ENCODE measurements at places on chromosomes 7 and 10. TPM values are rescaled to one million over a fixed set of nuclear protein-coding genes. Genes with fewer than 3 reads are reported as not detected.

ABCB4 gene
- total RNA-seq, result 2.3 TPM

GPER1 gene
- total RNA-seq, result 2.4 TPM

DNA sequence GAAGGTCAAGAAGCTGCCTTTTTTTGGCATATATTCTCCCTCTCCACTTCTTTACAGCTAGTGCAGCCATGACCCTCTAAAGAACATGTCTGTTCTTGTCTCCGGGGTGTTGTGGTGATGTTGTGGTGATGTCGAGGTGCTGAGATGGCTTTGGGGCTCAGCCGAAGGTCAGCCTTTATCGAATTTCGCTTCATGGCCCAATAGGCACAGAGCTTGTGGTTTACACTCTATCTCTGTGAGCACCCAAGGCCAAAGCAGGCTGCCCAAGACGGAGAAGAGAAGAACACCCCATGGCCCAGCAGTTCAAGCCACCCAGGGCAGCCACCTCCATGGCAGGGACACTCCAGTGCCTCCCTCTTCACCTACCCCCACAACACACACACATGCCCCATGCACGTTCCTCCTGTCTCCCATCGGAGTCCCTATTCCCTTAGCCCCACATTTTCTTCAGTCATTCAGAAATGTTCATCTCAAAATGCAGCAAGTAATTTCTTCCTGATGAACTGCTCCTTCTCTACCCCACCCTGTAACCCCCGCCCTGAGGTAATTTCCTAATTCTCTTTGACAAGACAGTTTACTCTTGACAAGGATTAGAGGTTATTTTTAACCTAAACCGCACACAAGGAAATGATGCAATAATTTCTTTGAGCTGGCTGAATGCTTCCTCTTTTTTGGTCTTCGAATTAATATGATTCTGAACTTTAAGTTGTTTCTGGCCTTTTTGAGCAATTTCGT is 18.6 kb upstream of the ADRB1 start:
- H3K4me1 ChIP-seq, result peaks cover 53% of the 10 kb centered on the region
- DNase-seq, result no peak
- no peaks in the 10 kb centered on the region for H3K36me3 ChIP-seq
- peaks cover 31% of the 10 kb centered on the region for H3K27me3 ChIP-seq

DNA sequence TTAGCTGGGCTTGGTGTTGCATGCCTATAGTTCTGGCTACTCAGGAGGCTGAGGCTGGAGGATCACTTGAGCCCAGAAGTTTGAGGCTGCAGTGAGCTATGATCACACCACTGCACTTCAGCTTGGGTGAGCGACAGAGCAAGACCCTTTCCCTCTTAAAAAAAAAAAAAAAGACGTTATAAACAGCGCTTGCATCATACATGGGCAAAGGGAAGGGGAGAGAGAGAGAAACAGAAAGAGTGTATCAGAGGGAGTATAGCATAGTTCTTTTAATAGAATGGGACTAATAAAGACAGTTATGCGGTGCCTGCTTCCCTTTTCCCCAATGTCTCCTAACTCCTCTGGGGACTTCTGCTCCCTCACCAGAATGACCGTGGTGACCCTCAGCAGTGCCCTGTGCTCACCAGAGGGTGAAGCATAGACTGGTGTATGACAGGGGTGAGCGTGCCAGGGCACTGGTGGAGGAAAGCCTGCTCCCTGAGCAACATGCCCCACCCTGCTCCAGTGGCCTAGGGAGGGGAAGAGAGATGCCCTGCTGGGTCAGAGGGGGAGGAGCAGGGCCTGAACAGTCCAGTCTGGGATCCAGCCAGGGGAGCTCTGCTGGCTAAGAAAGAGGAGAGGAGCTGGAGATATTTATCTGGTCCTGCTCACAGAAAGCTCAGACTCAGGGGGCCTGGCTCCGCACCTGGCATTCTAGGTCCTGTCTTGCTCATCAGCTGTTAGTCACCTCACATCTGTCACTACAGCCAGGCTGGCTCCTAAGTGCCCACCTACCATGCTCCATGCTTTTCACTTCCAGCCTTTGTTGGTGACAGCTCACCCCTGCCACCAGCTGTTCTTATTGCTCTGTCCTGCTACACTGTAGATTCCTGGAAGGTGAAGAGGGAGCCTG is 2.2 kb downstream of the PDZD7 start:
- no peak for DNase-seq
- no peak overlapping the region for H3K4me3 ChIP-seq
- H3K36me3 ChIP-seq, result no peaks in the 10 kb centered on the region
- peaks cover 31% of the 10 kb centered on the region for H3K4me1 ChIP-seq
- peaks cover 12% of the 10 kb centered on the region for H3K27me3 ChIP-seq

DNA sequence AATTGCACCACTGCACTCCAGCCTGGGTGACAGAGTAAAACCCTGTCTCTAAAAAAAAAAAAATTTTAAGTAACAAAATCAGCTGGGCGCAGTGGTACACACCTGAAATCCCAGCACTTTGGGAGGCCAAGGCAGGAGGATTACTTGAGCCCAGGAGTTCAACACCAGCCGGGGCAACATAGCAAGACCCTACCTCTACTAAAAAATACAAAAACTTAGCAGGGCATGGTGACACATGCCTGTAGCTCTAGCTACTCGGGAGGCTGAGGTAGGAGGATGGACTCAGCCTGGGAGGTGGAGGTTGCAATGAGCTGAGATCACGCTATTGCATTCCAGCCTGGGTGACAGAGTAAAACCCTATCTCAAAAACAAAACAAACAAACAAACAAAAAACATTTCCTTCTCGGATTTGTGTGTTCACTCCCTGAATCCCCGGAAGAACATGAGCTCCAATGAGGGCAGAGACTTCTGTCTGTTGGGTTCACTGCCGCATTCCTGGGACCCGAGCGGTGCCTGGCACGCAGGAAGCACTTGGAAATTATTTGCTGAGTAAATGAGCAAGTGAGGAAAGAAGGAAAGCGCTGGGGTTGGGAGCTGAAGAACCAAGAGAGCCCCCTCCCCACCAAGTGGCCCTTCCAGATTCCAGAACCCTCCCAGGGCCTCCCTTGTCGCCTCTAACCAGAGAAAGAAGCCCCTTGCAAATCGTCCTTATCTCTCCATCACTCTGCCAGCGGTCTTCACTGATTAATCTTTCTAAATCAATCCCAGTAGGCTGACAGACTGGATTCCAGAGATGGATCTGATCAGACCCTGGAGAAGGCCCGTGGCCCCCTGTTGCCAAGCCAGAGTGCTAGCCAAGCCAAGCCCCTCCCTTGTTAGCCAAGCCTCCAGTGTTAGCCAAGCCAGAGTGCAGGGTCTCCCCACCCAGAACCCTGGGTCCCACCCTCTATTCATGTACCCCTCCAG is 6.2 kb downstream of the TNRC18 start:
- H3K4me3 ChIP-seq, result peak overlapping the region; percentile 86
- DNase-seq, result peak; percentile 58
- peaks cover 8% of the 10 kb centered on the region for H3K36me3 ChIP-seq
- H3K27ac ChIP-seq, result peak overlapping the region; percentile 98
- H3K4me1 ChIP-seq, result peaks cover 42% of the 10 kb centered on the region
- H3K27me3 ChIP-seq, result no peaks in the 10 kb centered on the region

DNA sequence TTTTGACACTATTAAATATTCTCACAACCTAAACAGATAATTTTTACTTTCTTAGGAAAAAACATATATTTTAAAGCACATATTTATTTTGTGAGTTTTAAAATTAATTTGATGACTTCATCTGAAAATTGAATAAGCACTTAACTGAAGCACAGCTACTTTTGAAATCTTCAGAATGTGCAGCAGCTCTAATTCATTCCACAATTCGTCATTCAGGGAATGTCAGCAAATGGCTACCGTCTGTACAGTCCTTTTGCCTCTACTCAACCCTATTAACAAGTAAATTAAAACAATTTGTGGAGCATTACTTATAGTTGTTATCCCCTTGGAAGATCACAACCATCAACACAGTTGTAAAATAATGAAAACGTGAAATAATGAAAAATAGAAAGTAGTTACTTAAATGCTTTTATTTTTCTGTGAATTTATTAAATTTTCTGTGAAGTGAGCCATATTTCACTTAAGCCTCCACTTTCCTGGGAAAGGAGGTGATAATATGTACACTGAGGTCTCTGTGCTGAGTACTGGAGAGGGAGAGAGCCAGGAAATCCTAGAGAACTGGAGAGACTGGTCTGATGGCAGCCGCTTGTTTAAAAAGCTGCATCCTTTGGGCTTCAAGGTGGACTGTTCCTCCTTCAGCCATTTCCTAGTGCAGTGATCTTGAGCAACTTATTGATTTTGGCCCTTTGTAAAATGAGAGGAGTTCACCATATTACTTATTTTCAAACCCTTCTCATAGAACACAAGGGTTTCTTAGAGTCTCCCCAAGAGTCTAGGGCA is 70.6 kb downstream of the REEP3 start:
- DNase-seq, result no peak
- no peak overlapping the region for H3K4me3 ChIP-seq
- H3K27me3 ChIP-seq, result no peaks in the 10 kb centered on the region
- peak overlapping the region; percentile 6 for H3K27ac ChIP-seq
- peaks cover 6% of the 10 kb centered on the region for H3K4me1 ChIP-seq
- H3K36me3 ChIP-seq, result peaks cover 16% of the 10 kb centered on the region

DNA sequence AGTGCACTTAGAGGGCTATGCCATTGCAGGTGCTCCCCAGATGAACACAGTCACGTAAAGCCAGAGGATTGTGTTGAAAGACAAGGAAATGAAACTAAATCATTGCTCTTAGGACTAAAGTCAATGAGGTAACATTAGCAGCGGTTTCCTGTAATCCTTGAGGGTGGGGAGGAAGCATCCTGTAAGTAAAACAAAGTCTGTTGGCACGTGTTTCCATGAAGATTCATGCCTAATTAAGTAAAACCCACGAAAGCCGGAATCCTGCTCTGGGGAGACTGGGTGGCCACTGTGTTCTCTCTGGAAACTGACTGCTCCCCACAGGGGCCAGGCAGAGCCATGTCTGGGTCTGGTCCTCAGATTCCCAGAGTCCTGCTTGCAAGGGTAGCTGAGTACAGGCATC is 18.3 kb downstream of the STEAP1B start:
- H3K27ac ChIP-seq, result no peak overlapping the region
- no peaks in the 10 kb centered on the region for H3K36me3 ChIP-seq
- peaks cover 14% of the 10 kb centered on the region for H3K4me1 ChIP-seq
- no peak overlapping the region for H3K4me3 ChIP-seq
- DNase-seq, result no peak

- H3K4me3 ChIP-seq, result no peak overlapping the region
- H3K4me1 ChIP-seq, result no peaks in the 10 kb centered on the region
- peaks cover 77% of the 10 kb centered on the region for H3K27me3 ChIP-seq
- no peak for DNase-seq
These were observed 25.5 kb upstream of the MNX1 start for GRCh38 chr7:157035979-157036378.

GRCh38 chr10:29050081-29050480 is 238.8 kb upstream of the LYZL1 start:
- no peaks in the 10 kb centered on the region for H3K27me3 ChIP-seq
- no peak overlapping the region for H3K4me3 ChIP-seq
- DNase-seq, result no peak
- peaks cover 10% of the 10 kb centered on the region for H3K4me1 ChIP-seq
- peak overlapping the region; percentile 68 for H3K27ac ChIP-seq

GRCh38 chr10:31958856-31959255 is 30.2 kb upstream of the ARHGAP12 start:
- no peak overlapping the region for H3K4me3 ChIP-seq
- peaks cover 17% of the 10 kb centered on the region for H3K36me3 ChIP-seq
- no peak for DNase-seq
- H3K27me3 ChIP-seq, result no peaks in the 10 kb centered on the region
- peaks cover 13% of the 10 kb centered on the region for H3K4me1 ChIP-seq
- H3K27ac ChIP-seq, result peak overlapping the region; percentile 10

DNA sequence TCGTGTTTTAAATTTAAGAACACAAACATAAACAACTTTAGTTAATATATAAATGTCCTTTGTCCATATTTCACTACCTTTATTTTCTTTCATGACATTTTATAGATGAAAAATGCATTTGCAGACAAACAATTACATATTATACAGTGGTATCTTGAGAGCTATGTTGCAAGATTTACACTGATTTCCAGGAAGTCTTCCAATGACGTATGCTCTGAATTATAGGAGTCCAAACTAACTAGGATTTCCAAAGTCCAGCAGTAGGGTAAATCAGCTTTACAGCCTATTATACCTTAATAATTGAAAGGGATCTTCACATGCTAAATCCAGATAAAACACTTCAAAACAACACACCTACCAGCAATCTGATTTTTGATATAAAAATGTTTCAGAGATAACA is 69.4 kb downstream of the HYCC1 start:
- no peak overlapping the region for H3K4me3 ChIP-seq
- no peak overlapping the region for H3K27ac ChIP-seq
- H3K4me1 ChIP-seq, result peaks cover 14% of the 10 kb centered on the region
- no peak for DNase-seq
- peaks cover 1% of the 10 kb centered on the region for H3K36me3 ChIP-seq

- peaks cover 52% of the 10 kb centered on the region for H3K4me1 ChIP-seq
- H3K36me3 ChIP-seq, result no peaks in the 10 kb centered on the region
- H3K27me3 ChIP-seq, result no peaks in the 10 kb centered on the region
- no peak for DNase-seq
These were observed 75.7 kb downstream of the DNAJC1 start for GRCh38 chr10:21927631-21928353.

DNA sequence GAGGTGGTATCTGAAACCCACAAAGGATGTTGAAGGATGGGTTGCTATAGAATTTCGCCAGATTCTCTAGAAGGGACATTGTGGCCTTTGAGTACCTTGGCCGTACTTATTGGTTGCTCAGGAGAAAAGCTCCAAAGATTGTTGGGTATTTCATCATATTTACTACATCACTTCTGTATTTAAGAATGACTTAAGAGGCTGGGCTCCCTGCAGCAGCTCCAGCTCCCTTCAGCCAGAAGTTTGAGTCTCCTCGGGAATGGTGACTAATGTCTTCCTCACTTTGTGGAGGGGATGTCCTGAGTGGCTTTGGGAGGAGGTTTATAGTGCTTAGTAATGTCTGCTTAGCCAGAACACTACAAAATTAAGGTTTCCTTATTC is 18.1 kb downstream of the MINDY4 start:
- H3K4me1 ChIP-seq, result no peaks in the 10 kb centered on the region
- no peak overlapping the region for H3K27ac ChIP-seq
- no peak overlapping the region for H3K4me3 ChIP-seq
- DNase-seq, result no peak

DNA sequence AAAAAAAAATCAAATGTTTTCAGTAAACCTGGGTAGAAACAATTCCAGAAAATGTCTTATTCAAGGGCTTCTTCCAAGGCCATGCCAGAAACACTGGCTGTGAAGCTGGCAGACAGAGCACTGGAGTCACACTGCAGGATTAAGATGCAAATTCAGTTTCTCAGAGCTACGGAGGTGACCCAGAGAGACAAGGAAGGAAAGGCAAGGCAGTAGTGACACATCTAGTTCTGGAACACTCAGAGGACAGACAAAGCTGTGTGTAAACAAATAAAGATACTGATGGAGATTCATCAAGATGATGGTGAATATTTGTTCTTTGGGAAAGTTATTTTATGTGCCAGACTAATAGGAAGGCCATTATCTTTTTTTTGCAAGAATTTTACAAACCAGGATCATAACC is 608.3 kb upstream of the C7orf33 start:
- no peak for DNase-seq
- peaks cover 6% of the 10 kb centered on the region for H3K27me3 ChIP-seq
- H3K27ac ChIP-seq, result no peak overlapping the region
- peaks cover 22% of the 10 kb centered on the region for H3K4me1 ChIP-seq
- H3K4me3 ChIP-seq, result no peak overlapping the region
